ENCODE measurements at places on chromosomes 12 and 14. TPM values are rescaled to one million over a fixed set of nuclear protein-coding genes. Genes with fewer than 3 reads are reported as not detected.

DNA sequence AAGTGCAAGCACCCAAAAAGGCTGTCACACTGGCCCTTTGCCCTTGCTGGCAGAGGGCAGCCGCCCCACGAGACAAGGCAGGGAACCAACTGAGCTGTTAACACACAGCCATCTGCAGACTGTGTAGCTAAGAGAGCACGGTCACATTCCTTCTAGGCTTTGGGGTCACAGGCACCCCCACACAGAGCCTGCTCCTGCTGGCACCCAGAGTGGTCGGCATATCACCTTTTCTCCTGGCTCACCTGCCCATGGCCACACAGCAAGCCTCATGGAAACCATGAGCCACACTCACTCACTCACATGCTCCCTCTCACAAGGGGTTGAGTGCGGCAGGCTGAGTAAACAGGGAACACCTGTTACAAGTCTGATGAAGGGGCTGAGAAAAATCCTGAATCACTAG lies 214.5 kb downstream of the PCNX1 start:
- no peak for DNase-seq

DNA sequence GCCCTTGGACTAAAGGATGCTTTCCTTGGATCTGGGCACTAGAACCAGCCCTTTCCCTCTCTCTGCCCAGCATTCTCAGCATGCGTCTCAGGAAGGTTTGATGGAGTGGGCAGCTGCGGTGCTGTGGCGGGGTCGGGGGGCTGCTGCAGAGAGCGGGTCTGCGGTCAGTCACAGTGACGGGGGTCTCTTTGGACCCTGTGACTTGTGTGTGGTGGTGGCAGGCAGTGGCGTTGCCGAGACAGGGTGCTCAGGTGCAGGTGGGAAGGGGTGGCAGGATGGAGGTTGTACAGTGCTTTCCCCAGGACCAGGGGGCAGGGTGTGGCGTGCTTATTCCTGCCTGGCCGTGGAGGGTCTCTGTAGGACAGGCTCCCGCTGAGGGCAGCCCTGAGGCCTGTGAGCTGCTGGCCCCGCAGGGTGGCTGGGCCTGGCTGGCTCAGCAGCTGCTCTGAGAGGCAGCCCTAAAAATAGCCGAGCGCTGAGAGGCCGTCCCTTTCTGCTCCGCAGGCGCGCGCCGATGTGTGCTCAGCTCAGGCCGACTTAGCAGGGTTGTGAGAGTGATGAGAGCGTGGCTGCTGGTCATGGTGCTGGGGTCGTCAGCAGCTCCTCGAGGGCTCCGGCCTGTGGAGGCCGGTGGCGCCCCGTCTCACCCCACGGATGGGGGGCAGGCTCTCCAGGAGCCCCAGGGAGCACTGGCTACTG lies 9.7 kb downstream of the PACS2 start:
- no peak for DNase-seq

Gene WDHD1
- total RNA-seq, result 0.66 TPM

DNA sequence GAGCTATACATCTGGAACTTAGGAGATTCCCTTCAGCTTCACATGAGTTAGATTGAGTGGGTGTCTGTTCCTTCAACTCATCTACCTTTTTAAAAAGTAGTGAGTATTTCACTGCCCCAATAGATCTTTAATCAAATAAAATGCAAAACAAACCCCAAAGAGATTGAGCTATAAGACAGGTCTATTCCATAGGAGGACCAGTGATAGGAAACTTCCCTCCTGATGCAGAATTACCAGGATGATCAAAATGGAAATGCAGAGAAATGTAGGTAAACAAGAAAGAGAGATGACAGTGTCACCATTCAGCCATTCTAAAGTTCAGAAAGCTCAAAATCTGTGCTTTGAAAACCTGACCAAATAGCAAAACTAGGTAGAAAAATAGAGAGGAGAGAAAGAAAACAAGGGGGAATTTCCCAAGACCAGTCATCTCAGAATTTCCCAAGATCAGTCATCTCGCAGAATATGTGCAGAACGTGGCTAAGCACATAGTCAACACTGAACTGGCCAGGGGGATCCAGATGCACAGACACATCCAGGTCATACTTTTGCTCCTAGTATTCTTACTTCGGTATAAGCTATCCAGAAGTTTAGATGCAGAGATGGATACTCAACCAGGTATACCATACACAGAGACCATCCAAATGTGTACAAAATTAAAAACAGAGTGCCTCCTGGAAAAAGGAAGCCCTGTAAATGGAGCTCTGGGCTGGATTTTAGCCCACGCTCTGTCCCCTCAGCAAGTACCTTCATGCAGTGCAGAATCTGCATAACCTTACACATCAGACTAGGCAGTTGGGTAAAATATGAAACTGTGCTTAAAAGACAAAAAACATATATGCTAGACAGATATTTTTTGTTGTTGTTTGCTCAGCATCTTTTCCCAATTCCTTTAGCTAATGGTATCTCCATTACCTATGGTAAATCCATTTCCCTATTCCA lies 27.4 kb downstream of the SLC41A2 start:
- no peak for DNase-seq

GRCh38 chr12:47307680-47308399 lies 228.1 kb upstream of the AMIGO2 start:
- no peak for DNase-seq

DNA sequence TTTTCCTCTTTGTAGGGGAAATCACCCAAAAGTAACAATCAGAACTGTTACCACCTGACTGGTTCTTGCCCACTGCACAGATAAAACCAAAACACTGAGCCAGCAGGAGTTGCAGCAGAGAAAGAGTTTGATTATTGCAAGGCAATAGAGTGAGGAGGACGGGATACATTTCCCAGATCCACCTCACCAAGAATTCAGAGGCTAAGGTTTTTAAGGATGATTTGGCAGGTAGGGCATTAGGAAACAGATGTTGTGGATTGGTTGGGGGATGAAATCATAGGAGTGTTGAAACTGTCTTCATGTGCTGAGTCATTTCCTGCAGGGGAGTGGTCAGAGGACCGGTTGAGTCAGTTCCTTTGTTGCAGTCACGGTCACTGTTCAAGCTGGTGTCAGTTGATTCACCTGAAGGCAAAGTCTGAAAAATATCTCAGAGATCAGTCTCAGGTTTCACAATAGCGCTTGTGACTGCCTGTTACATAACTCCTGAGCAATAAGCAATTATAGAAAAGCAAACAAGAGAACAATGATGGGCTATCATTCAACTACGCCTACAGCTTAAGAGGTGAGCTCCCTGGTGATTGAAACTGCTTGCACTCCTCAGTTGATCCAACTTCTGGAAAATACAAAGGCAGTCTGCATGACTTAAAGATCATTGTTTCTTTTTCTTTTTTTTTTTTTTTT lies 20.3 kb upstream of the AMN1 start:
- DNase-seq, result no peak

DNA sequence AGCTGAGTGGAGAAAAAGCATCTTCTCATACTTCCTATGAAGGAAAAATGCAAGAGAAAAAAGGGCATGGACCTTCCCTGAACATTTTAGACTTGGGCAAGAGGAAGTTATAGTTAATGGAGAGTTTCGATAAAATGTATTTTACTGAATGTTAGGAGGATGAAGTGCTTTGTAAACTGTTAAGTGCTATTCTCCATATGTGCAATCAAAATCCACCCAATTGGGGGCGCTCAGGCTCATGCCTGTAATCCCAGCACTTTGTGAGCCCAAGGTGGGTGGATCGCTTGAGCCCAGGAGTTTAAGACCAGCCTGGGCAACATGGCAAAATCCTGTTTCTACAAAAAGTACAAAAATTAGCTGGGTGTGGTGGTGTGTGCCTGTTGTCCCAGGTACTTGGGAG lies 1.9 kb upstream of the CNPY2 start:
- DNase-seq, result no peak

DNA sequence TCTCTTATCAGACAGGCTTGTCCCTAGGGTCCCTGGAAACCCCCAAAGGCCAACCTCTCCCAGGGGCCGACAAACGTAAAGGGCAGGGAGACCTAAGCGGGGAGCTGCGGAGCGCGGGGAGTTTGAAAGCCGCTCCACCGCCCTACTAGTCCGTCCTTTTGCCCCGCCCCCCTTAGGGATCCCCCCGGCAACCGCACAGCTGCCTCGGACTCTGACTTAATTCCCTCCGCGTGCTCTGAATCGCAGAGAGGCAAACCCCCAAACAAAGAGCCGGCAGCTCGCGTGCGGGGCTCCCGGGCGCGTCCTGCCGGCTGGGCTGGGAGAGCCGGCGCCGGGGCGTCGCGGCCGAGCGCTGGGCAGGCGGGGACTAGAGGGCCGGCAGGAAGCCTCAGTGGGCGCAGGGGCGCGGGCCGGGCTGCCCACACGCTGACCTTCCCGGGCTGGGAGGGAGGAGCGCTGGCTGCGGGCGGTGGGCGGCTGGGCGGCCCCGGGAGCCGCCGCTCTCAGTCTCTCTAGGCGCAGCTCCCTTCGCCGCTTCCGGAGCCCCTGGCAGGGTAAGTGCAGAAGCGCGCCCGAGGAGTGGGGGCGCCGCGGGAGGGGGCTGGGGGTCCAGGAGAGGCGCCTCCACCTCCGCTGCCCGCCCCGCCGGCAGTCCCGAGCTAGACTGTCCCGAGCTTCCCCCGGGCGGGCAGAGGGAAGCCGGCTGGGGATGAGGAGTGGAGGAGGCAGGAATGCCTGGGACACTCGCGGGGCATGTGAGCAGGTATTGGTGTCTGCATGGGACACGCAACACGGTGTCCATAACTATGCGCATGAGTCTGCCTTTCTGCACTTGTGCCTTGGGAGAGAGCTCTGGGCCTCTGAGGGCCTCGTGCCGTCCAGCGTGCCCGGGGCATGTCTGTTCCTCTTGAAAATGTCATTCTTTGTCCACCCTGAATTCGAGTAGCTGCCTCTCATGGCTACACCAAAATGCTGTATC lies at the start of gene TSPAN11:
Gene TSPAN11 (plus strand): TSS at position 506 of the 979 bp plus-strand sequence. CDS start 27,244 bp downstream, outside the sequence.
- no peak for DNase-seq

DNA sequence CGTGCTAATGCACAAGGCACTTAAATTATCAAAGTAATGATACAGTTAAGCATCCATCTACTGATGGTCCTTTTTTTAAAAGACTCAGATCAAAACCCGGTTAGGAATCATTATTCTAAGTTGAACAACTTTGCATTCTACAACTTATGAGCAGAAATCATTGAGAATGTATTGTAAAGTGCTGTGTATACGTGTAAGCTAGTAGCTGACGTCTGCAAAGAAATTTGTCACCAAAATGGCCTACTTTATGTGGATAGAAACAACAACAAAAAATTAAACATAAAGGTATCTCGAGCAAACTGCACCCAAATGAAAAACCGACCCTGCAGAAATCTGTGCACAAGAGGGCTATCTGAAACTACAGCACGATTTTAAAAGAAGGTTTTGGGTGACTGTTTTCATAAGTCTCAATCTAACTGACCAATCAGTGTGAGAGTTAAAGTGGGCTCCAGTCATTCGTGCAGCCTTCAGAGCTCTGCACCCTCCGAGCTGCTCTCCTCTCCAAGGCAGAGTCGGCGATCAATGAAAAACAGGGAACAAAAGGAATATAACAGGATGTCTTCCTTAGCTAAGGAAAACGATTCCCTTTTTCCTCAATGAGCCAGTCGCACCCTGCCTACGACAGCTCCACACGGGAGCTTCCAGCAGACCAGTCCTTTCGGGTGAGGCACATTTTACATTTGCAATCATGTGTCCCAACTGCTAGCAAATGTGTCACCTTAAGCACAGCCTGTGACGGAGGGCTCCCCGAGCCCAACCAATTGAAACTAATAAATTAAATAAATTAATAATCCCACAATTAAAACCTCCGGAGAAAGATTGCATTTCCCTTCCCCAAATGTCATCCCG lies 200.7 kb upstream of the FOXN3 start:
- no peak for DNase-seq

Gene CCDC175
- not detected for total RNA-seq

Gene C14orf39
- total RNA-seq, result not detected

GRCh38 chr12:81245907-81246570 lies 168.2 kb downstream of the ACSS3 start:
- no peak for DNase-seq

DNA sequence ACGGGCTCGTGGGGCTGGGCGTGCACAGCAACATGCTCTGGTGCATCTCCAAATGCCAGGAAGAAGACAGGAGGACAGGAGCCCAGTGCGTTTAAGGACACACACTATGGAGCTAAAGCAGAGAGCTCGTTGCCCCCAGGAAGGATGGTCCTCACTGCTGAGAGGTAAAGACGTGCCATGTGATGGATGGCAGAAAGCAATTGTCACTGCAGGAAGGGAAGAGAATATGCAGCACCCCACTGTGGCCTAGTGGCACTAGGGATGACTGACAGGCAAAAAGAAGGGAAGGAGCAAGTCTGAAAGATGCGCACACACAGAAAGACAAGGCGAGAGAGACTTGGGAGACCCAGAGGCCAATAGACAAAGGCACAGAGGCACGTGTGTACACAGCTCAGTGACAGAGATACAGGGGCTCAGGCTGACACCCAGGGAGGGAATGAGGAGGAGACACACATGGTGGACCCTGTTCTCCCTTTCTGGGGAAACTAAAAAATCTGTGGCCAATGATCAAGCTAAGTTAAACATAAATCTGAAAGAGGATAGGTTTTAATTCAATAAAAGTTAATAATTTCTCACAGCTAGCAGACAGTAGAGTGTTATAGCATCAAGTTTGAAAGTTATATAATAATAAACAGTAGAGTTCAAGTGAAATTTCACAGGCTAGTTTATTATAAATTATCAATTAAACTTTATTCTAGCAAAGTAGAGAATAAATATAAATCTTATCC lies 78.8 kb downstream of the CRACR2A start:
- DNase-seq, result no peak

DNA sequence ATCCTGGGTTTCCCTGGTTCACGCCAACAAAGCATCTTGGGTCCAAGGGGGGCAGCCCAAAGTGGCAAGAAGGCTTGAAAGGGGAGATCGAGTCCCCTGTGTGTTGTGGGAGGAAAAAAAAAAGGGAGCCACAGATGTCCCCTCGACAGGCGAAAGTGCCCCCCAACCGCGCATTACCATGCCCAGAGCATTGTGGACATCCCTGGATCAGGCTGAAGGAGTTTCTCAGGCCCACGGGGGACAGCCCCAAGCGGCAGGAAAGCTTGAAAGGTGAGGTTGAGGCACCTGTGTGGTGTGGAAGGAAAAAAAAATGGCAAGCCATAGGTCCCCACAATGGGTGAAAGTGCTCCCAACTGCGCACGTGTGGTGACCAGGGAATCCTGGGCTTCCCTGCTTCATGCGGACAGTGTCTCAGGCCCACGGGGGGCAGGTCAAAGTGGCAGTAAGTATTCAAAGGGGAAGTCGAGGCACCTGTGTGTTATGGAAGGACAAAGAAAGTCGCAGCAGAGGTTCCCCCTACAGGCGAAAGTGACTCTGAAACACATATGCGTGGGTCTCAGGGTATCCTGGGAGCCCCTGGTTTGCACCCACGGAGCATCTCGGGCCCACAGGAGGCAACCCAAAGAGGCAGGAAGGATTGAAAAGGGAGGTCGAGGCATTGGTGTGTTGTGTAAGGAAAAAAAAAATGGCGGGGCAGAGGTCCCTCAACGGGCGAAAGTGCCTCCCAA lies 580.1 kb downstream of the ALG10 start:
- DNase-seq, result peak; percentile 52

Gene KRT73
- total RNA-seq, result not detected

GRCh38 chr12:101238800-101239329 lies 28.8 kb upstream of the SLC5A8 start:
- no peak for DNase-seq

DNA sequence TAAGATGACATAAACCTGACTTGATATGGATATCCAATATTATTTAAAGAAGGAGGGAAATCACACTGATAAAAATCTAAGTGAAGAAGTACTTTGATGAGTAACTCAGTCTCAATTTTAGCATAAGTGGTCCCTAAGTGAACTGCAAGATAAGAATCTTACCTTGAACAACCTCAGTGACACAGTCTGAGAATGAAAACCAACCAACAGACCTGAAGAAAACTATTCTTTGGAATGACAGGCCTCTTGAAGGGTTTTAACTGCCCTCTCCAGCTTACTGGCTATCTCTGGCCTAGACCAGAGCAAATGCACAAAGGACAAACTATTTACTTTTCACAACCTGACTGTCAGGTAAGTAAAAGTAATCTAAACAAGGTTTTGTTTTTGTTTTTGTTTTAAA lies 44.7 kb downstream of the CPM start:
- no peak for DNase-seq
